ENCODE measurements at places on chromosomes 11 and 22.

DNA sequence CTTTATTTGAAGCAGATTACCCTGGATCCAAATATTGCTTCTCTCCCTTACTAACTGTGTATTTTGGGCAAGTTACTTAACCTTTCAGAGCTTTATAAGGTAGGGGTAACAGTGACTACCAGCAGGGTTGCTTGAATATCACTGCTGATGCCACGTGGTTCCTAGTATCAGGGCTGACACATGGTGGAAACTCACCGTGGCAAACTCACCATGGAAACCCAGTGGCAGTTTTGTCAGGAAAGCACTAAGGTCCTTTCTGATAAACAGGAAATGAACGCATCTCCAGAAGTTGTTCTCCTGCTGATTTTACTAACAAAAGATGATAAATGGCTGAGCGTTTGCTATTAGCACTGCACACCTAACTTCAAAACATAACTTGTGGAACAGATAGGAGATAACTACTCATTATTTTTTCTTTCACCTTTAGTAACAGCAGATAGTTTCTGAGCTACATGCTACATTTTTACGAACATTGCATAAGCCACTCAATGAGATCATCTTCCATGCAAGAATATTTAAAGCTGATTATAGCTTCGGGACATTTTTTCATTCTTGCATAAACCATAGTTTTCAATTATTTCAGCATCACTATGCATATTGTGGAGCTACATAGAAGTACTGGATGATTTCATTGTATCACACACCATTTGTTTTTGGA, 59.7 kb upstream of the RAG2 start:
- DNase-seq = no peak

- DNase-seq = peak; percentile 97
Measured at GRCh38 chr11:95338430-95338991, 107.5 kb upstream of the SESN3 start.

GRCh38 chr11:58647866-58648265, 25.4 kb downstream of the CNTF start:
- no peak for DNase-seq

- DNase-seq = no peak
Measured at GRCh38 chr22:47062126-47062525, 299.7 kb downstream of the TBC1D22A start.

DNA sequence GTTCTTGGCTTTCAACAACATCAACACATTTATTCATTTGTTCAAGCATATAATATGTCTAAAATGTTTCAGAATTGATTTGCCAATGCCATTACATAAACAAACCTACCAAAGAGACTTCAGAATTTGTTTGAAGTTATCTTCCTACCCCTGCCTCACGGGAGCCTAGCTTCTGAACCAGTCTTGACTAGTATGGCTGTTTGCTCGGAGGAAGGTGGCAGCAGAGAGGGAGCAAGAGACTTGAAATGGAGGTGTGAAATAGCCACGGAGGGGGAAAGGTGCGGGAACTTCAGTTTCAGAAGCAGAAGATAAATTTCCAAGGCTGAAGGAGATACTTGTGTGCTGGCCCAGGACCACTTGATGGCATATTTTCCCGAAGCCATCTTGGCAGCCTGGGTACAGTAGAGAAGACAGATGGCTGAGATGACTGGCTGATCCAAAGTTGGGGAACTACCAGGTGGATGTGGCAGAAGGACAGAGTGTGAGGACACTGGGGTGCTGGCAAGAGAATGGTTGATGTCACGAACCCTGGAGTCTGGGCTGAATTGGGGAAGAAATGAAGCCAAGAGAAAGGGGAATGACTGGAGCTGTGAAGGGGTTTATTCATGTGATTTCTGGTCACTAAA, 14.0 kb upstream of the MTCH2 start:
- no peak for DNase-seq

DNA sequence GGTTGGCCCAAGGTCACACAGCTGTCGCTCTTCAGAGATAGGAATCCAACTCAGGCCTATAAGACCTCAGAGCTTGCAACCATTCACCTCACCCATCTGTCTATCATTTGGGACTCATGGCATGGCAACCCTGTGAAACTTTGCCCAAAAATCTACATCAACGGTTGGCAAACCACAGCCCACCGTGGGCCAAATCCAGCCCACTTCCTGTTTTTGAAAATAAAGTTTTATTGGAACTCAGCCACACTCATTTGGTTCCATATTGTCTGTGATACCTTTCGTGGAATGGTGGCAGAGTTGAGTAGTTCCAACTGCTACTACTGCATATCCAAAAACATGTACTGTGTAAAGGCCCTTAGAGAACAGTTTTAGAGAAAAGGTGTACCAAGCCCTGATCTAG, 307.8 kb downstream of the MN1 start:
- no peak for DNase-seq
